ENCODE measurements at places on chromosomes 1 and 21. TPM values are rescaled to one million over a fixed set of nuclear protein-coding genes. Genes with fewer than 3 reads are reported as not detected.

Gene TPRG1L
- total RNA-seq = 40.3 TPM

Gene TRNP1
- total RNA-seq = 1.4 TPM

Gene FHAD1
- under 0.01 TPM for total RNA-seq

Gene PKP1
- total RNA-seq = under 0.01 TPM

Gene KCNJ15
- total RNA-seq = 0.51 TPM

Gene RNU1-4
- under 0.01 TPM for total RNA-seq

Gene CXADR
- total RNA-seq = 48.3 TPM

Gene CA6
- total RNA-seq = not detected

Gene C1orf74
- total RNA-seq = 1.9 TPM

Gene STRIP1
- total RNA-seq = 31.1 TPM

Gene NTNG1
- 0.13 TPM for total RNA-seq

Gene MAP7D1
- total RNA-seq = 41.0 TPM

Gene GIPC2
- total RNA-seq = 31.9 TPM

Gene FABP3
- total RNA-seq = 1.3 TPM

Gene SLAMF6
- total RNA-seq = not detected
